NCI-H1694 (cell line): ENCODE measurements at places on chromosomes 5 and 9.

DNA sequence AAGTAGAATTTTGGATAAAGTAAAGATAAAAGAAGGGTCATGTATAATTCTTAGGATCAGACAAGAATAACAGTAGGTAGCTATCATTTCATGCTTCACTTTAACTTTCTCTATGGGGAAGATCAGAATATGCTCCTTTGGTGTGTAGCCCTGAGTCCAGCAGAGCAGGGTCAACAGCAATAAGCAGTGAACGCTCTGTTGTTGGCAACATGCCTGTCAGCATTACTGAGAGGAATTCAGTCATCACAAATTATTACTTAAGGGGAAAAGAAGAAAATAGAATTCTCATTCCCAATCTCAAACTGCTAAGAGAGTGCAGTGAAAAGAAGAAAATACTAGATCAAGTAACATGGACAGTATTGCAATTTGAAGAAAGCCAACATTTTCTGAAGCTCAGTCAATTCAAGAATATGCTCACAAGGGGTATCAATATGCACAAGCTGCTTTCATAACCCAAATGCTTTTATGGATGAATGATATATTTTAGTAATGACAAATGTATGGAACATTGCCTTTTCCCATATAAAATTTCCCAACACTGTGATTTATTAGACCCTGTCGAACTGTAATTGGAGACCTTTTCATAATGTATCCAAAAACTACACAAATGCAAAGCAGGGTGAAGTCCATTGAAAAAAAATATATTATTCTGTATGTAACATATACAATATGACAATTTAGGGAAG lies 1359.4 kb downstream of the EFNA5 start:
- no peak for DNase-seq

DNA sequence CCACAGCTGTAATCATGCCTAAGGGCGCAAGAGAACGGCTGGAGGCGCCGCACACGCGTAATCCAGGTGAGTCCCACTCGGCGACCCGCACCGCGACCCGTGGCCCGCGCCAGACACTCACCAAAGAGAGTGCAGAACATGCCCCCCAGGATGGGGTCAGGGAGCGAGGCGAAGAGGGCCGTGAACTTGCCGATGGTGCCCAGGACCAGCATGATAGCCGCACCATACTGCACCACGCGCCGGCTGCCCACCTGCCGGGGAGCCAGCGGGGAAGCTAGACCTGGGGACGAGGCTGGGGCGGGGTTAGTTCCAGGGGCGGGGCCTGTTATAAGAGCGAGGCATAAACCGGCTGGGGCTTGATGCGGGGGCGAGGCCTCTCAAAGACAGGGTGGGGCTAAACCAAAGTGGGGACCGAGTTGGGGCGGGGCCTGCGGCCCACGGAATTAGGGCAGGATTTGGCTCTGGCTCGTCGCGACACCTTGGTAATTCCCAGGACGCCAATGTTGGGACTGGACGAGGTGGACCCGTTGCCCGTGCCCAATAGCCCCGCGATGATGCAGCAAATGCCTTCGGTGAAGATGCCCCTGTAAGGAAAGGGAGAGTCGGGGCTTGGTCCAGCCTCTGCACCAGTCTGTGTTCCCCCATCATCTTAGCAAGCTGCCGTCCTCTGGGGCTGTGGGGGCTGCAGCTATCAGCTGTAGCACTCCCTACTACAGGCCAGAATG lies 4.8 kb downstream of the SLC23A1 start:
- DNase-seq = no peak

GRCh38 chr9:4371108-4371507 lies 71.2 kb upstream of the GLIS3 start:
- no peak for DNase-seq

DNA sequence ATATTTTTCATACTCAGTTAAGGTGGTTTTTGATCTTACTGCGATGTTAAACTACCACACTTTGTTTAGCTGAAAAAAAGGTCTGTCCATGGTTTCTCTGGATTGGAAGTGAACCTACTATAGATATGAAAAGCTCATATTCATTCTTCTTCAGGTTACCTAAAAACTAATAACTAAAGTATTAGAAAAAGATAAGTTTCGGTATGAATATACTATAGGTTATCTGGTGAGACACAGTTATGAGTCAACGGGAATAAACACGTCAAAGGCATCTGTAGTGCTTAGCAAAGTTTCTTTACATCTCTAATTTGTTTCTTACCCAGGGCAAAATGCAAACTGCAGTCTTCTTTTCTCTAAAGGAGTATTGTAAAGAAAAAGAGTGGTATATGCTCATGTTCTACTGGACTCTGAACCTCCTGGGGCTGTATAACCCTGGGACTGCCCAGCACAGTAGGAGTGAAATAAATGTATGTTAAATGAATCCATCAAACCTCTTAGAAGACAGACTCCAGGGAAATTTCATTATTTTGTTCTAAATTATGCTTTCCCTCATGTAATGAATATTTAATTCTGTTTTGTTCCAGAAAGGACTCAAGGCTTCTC lies 521.9 kb downstream of the PDE4D start:
- DNase-seq = no peak
